ENCODE measurements at places on chromosomes 12 and 14. TPM values are rescaled to one million over a fixed set of nuclear protein-coding genes. Genes with fewer than 3 reads are reported as not detected.

Gene PRPH
- 8.6 TPM for total RNA-seq

DNA sequence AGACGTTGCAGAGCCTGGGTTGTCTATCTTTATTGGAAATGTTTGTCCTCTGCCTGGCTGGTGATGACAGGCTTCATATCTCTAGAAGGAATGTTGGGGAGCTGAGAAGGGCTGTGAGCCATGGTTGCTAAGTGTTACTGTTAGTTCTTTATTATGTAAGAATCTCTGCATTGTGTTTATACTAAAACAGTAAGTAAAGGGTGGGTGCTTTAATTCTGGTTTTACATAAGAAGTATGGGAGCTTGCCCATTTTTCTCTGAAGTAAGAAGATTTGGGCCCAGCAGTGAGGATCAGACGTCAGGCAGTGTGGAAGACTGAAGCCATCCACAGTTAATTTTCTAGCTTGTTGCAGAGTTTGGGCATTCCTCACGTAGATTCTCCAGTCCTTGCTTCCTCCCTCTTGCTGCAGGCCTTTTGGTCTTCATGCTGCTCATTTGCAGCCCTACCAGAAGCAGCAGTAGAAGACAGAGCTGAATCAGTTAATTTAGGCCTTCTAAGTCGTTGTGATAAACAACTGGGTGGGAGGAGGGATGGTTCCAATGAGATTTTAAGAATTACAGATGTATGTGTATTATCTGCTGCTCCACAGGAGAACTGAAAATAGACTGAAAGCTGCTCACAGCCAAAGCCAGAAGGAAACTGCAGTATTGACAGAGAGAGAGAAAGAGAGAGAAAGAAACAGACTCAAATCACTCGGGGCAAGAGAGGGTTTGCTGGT, 21.4 kb downstream of the WNT5B start:
- DNase-seq = no peak

GRCh38 chr14:33997611-33998010, 46.7 kb upstream of the EGLN3 start:
- DNase-seq = no peak

DNA sequence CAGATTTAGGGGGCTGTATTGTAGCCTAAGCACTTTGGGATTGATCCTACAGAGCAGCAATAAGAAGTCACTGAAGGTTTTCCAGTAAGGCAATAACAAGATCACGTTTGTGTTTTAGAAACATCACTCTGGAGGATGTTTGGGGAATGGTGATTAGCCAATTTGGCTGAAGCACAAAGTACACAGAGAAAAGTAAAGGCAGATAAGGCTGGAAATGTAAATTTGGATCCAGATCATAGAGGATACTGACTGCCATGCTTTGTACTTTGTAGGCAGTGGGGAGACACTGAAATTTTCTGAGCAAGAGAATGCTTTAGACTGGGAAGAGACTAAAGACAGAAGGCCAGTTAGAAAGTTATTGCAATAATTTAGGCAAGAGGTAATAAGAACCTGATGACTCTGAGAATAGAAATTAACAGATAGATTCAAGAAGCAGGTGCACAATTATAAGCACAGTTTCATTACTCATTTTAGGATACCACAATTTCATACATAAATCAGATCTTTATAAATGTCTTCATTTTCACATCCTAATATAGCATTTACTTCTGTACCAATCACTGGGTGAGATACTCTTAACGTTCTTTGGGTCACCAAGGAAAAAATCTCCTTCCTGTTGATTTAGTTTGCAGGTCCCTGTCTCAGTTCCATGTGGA, 314.5 kb upstream of the GARIN6 start:
- DNase-seq = no peak

Gene ASPG
- 14.2 TPM for total RNA-seq

- no peak for DNase-seq
Observed at GRCh38 chr14:103808403-103809001, 38.9 kb downstream of the PPP1R13B start.

GRCh38 chr12:22653791-22654190, 28.8 kb downstream of the ETNK1 start:
- no peak for DNase-seq

DNA sequence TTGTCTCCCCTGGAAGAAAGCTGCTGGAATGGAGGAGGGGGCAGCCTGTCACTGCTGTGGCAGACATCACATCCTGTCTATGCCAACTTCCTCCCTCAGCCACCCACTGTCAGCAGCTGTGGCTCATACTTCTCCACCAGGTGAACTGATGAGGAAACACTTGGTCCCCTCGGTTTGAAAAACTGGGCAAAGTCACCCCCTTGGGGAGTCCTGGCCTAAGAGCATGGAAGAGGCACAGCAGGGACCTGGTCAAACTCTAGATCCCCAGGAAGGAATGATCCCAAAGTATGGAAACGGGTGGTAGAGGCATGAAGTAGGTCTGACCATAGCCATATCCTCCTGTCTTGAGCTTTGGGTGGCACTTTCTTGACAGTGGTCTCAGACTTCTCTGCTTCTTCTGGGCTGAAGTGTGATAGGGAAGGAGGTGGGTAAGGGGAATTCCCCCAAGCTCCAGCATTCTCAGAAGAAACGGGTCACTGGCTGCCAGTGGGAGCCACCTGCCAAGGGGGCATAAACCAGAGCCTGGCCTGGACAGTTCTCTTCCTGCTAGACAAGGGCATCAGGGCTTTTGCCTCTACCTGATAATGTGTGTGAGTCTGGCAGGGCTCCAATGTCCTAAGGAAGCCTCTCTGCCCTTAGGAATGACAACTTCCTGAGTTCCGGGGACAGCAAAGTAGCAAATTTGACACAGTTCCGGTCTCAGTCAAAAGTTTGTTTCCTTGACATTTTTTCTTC, 36.0 kb downstream of the FMNL3 start:
- peak; percentile 28 for DNase-seq

DNA sequence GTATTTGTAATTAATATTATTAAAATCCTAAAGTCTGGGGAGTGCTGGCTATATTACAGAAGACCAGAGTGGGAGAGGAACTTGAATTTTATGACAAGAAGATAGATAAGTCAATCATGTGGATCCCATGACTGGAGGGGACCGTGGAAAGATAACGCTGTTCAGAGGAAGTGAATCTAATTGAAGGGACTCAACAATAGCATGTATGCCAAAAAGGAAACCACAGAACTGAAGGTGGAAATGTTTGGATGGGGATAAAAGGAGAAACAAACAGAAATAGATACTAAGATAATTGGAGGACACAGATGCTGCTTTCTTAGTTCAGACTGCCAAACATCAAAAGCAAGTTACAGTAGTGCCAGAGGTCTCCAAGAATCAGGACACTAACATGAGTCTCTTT, 21.1 kb downstream of the OR6J1 start:
- DNase-seq = no peak

GRCh38 chr14:76337635-76338545, 38.0 kb upstream of the ESRRB start:
- DNase-seq = no peak

- DNase-seq = no peak
Observed at GRCh38 chr14:79971330-79971729, 240.0 kb downstream of the DIO2 start.

GRCh38 chr12:99978152-99978551, 6.6 kb downstream of the ANKS1B start:
- DNase-seq = no peak

Gene LBHD2
- total RNA-seq = not detected

Gene CCDC184
- total RNA-seq = 0.41 TPM

DNA sequence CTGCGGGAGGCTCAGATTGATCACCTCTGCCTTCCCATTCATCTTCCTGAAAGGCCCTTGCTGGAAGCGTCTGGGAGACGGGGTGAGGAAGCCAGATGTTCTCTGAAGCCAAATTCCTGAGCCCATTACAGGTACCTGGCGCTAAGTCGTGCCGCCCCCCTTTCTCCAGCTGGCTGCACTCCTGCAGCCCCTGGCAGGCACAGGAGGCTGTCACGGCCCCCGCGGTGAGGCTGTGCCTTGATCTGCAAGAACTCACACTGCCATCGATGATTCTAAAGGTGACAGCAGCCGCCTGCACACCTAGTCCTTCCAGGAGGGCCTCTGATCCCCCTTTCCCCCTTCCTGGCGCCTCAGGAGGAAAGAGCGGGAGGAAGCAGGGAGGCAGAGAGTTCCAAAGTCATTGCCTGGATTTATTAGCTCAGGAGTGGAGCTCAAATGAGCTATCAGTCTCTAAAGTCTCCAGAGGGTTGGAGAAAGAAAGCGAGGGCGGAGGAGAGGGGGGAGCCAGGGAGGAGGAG, 106.9 kb downstream of the RFLNA start:
- DNase-seq = no peak

- no peak for DNase-seq
Observed at GRCh38 chr12:86683568-86684304, 427.5 kb upstream of the MGAT4C start.

- no peak for DNase-seq
Observed at GRCh38 chr12:49227713-49228112, 37.2 kb upstream of the TUBA1C start.

DNA sequence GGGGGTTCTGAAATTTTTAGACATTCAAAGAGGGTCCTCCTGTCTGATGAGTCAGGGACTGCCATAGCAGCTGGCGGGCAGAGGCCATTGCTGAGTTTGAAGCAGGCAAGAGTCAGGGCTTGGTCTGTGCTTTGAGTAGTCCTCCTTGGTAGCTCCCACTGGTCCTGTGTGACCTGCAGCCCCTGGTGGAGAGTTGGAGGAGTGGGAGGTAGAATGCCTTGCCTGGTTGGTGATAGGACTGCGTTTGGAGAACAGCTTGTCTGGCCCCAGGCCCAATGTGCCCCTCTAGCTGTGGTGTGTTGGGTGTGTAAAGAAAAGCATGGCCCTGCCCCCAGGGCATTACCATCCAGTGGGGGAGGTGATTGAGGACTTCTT, 116.7 kb downstream of the BEGAIN start:
- no peak for DNase-seq

- DNase-seq = peak; percentile 84
Observed at GRCh38 chr12:47903927-47904712, 674 bp downstream of the VDR start.

GRCh38 chr12:128069359-128069997, 197.5 kb upstream of the TMEM132C start:
- DNase-seq = no peak

DNA sequence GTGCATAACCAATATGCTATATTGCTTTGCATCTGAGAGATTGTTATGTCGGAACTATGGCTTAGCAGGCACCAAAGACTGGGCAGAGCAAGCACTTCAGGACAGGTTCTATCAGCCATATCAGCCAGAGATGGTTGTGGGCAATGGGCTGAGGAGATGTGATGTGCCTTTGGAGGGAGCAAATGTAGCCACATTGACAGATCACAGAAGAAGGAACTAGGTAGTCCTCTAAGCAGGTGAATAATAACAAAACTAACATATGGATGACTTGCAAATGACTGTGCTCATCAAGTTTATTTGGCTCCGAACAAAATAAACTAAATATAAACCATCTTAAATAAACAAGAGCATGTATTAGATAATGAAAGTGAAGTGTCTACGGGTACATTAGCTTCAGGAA, 291.7 kb downstream of the RMST start:
- no peak for DNase-seq

DNA sequence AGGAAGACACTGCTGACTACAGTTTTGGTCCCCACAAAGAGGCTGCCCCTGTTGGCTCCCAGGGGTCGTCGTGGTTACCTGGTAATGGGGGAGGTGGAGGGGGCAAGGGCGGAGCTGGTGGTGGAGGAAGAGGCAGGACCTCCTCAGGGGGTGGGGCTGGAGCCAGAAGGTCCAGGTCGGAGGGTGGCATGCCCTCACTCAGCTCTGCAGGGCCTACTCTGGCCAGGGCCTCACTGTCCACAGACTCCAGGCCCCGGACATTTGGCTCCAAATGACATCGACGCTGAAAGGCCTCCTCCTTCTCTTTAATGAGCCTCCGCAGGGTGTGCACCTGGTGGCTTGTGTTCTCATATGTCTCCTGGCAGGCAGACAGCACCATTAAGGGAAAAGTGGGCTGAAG, 28.5 kb downstream of the PRPF40B start:
- DNase-seq = no peak

DNA sequence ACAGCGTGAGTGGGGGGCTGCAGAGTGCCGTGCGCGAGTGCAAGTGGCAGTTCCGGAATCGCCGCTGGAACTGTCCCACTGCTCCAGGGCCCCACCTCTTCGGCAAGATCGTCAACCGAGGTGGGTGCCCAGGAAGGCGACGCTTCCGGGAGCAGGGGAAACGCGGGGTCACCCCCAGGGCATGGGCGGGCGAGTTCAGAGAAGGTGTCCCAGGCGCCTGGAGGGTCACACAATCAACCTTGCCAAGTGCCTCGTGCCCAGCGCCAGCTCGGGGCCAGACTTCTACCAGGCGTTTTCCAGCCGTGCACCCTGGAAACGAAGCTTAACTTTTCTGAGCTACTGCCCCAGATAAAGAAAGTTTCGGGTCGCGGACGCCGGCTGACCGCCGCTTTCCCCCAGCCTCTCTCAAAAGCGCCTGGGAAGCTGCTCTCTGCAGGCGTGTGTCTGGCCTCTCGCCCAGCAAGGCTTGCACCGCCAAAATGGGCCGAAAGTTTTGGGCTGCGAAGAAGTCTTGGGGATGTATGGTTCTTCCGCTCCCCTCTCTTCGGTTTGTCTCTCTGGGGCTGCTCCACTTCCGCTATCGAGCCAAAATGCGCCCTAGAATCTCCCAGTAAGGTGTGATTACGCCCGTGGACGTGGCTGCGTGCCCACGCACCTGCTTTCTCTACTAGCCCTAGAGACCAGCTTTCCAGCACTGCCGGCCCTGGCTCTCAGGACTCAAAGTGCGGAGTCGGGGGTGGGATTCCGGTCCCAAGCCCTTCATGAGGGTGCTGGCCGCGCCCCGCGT, 1.7 kb downstream of the WNT1 start:
- no peak for DNase-seq

Data from mucosa of descending colon (tissue), 3 donors.